ENCODE measurements at places on chromosomes 1 and 21. TPM values are rescaled to one million over a fixed set of nuclear protein-coding genes. Genes with fewer than 3 reads are reported as not detected.
A peak's percentile ranks its signal among the peaks of the same experiment; 100 is the strongest.

DNA sequence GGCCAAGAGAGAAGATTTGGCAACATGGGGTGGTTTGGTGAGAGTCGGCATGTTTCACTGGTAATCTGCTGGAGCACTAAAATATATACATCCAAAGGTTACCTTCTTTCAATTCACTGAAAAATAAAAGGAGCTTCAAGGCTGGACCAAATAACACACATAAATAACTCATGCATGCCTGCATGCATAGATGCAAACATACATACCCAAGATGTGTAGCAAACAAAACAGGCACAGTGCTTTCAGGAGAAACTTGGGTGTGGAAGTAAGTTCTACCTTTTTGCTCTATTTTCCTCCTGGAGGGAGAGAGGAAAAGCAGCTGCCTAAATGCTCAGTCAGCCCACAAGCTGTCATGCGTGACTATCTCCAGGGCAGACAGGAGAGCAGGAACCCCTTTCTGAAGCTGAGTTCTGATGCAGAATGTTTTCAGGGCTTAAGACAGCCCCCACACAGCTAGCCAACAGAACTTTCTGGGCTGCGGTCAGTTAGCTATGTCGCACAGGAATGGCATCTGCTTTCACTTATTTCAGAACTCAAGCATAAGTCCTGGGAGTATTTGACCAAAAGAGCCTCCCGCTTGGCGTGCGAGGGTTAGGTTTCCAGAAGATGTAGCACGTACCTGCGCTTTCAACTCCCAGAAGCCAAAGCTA, 166.2 kb downstream of the TOMM20 start:
- no peak for DNase-seq

DNA sequence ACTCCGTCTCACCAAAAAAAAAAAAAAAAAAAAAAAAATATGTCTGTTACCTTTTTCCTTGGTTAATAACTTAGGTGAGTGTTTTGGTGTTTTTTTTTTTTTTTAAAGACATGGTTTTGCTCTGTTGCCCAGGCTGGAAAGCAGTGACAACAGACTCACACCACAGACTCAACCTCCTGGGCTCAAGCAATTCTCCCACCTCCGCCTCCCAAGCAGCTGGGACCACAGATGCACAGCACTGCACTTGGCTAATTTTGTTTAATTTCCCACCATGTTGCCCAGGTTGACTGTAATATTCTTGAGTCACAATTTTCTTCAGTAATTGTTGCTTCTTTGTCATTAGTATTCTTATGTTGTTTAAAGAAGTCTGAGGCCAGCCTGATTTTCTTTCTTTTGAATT, 149.2 kb upstream of the SYT6 start:
- no peak for DNase-seq

DNA sequence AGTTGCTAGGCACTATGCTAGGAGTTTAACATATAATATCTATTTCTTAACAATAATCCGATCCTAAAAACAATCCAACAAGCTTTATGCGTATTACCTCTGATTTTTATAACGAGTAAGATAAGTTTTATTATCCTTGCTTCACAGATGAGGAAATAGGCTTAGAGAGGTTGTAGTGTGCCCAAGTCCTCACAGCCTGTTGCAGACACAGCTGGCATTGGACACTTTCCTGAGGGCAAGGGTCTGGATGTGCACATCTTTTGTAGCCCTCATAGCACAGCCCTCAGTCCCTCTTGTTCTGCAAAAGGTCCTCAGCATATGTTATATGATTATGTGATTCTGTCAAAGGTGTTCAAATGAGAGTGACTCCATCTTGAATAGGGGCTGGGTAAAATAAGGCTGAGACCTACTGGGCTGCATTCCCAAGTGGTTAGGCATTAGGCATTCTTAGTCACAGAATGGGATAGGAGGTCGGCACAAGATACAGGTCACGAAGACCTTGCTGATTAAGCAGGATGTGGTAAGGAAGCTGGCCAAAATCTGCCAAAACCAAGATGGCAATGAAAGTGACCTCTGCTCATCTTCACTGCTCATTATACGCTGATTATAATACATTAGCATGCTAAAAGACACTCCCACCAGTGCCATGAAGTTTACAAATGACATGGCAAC, 75.7 kb upstream of the F3 start:
- no peak for DNase-seq

- no peak for DNase-seq
Observed at GRCh38 chr21:31909153-31910073, 36.6 kb downstream of the HUNK start.

- no peak for DNase-seq
Observed at GRCh38 chr1:41546833-41547135, 62.3 kb upstream of the EDN2 start.

DNA sequence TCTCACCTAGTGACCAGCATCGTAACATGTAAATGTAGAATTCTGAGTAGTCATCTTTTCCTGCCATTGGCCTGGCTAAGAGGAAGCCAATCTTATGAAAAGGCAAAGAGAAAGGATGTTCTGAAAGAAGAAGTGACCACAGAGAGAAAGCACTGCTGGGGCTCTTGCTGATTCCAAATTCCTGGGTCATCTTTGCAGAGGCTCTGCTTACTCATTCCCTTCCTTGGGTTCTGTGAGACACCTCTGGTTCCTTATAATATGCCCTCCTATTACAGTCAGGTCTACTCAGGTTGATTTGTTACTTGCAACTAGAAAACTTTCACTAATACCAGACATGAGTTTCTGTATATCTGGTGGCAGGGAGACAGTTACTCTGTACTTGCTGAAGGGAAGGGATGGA, 198.8 kb upstream of the C8B start:
- no peak for DNase-seq

DNA sequence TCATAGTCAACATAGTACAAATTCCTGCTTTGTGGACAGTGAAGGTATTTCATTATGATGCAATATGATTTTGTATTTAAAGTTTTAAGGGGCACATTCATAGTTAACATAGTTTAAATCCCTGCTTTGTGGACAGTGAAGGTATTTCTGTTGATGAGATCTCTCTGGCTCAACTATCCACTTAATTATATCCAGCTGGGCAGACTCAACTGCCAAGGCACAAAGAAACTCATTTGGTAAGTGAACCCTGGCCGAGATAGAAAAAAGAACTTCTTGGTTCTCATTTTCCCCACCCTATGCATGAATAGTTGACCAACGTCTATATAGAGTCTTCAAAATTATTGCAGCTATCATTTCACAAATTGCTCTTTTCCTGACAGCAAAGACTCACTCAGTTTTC, 1194.6 kb downstream of the NCAM2 start:
- DNase-seq, result no peak

The HTR6 gene
- not detected for polyA plus RNA-seq

The OR10K1 gene
- 0.04 TPM for polyA plus RNA-seq

- peak; percentile 22 for DNase-seq
Observed at GRCh38 chr21:25670726-25671125, 31.7 kb downstream of the JAM2 start.

GRCh38 chr1:179177182-179177581, 52.3 kb downstream of the ABL2 start:
- DNase-seq, result no peak

- no peak for DNase-seq
Observed at GRCh38 chr1:54253480-54253879, 53.5 kb downstream of the MRPL37 start.

DNA sequence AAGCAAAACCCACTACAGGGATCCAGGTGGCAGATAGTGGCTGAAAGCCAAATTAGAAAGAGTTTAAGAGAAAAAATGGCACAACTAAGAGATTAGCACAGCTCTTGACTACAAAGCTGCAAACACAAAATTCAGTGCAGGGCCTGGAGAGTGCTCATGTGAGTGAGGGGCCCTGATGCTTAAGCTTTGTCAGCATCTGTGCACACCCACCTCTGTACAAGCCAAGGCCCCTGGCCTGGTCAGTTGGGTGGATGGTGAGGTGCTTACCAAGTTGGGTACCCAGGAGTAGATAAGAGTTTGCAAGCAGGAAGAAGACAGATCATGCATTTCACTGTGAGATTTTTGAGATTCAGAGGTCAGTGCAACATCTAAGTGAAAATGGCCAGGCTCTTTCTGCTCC, 62.7 kb upstream of the ATP1B1 start:
- no peak for DNase-seq

The PBX1 gene
- 57.3 TPM for polyA plus RNA-seq

DNA sequence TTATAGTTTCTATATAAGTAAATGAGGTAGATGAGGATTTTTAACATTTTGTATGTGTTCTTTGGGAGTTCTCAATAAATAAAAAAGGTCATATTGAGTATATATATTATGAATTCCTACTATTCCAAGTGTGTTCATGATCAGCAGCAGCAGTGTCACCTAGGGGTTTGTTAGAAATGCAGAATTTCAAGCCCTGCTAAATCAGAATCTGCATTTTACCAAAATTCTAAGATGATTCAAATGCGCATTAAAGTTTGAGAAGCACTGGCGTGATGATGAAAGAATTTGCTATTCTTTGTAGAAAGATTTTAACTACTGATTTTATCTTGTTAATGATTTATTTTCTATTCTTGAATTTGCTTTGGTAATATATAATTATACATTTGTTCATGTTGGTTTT, 28.7 kb downstream of the F3 start:
- DNase-seq, result no peak

- no peak for DNase-seq
Observed at GRCh38 chr1:227888404-227889046, 59.2 kb downstream of the WNT9A start.

- DNase-seq, result no peak
Observed at GRCh38 chr1:50450861-50451653, 27.8 kb upstream of the DMRTA2 start.

DNA sequence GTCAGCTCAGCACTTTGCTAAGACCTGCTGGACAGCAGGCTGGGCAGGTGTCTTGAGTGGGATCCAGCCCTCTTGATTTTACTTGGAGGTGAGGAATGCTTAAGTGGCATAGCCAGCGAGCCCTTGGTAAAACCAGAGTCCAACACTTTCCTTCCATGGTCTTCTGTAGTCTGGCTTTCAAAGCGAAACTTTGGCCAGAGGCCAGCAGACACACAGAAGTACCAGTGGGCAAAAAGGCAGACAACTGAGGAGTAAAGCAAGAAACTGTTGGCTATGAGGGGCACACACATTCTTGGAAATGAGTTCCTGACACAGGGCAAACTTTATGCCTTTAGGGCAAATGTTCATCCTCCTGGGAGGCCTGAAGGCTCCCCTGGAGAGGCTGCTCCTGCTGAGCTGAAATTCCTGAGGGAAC, 281.0 kb upstream of the POU3F1 start:
- DNase-seq, result no peak

GRCh38 chr1:234862944-234863515, 253.1 kb upstream of the IRF2BP2 start:
- DNase-seq, result no peak

GRCh38 chr1:118556936-118557335, 371.9 kb upstream of the SPAG17 start:
- DNase-seq, result no peak

- no peak for DNase-seq
Observed at GRCh38 chr1:186079084-186079684, 295.9 kb downstream of the TPR start.

The PLXNA2 gene
- polyA plus RNA-seq, result 36.3 TPM

DNA sequence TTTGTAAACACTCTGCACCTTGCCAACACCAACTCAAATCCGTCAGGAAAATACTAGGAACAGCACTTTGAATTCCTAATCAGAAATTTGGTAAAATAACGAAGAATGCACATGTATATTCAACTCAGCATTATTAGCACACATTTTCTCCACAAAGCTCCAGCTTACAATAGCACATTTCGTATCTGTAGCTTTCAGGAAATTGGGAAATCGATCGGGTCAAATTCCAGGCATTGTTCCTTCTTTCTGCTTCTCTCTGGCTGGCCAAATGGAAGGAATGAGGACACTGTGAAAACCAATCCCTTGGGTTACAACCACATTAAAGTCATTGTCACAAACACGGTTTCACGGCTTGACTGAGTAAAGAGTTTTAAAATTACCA, 58.6 kb downstream of the NPHP4 start:
- DNase-seq, result no peak

DNA sequence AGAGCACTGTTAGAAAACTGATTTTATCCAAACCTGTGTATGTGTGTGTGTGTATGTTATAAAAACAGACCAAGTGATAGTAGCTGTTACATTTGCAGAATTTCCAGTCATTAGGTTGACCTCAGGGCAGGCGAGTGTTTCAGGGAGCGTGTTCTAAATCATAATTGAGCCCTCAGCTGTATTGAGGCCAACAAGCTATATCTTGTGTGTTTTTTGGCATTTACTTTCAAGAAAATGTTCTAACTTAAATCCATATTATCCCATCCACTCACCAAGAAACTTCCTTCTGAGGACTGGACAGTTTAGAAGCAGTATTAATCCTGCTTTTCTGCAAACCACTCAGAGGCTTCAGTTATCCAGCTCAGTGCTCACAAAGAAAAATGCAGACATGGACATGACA, 12.0 kb downstream of the DDAH1 start:
- no peak for DNase-seq

- DNase-seq, result peak; percentile 11
Observed at GRCh38 chr1:5509664-5510452, 482.4 kb downstream of the NPHP4 start.

GRCh38 chr1:148372731-148373130, 110.4 kb downstream of the PPIAL4G start:
- DNase-seq, result no peak

GRCh38 chr1:84117868-84118267, 26.2 kb upstream of the PRKACB start:
- DNase-seq, result no peak

- DNase-seq, result no peak
Observed at GRCh38 chr1:38587766-38588165, 271.8 kb downstream of the RRAGC start.

- no peak for DNase-seq
Observed at GRCh38 chr1:7300893-7301663, 470.0 kb upstream of the VAMP3 start.

DNA sequence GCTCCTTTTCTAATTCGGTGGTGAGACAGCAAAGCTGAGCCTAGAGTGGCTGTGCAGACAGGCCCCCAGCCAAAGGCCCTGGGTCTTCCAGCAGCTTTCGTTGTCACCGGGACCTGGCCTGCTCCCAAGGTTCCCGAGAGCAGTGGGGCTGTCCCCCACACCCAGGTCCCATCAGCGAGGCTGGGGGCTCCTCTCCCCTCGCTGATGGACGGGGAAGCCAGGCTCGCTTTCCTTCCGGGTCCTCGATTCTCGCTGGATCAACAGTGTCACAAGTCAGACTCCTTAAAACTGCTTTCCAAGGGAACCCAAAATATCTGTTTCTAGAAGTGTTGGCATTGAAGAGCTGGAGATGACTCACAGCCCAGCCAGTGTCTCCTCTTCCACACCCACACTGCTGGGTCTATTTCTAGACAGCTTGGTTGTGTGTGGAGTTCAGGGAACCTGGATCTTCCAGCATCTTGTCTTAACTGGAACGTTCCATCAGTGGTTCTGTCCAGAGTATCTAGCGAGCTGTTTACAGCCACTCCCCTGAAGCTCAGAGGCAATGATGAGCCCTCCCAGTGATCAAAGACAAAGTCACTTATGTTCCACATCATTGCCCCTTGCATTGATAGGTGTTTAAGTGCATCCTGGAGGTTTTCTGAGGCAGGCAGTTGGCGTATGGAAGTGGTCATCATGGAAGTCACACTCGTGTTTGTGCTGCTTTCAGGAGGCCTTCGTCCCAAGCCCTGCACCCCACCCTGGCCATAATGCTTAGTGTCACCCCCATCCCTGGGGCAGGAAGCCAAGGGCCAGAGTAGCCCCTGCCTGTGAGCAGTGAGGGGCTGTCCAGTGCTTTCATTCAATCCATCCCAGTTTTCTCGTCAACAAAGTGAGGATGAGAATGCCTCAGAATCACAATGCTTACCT, 35.2 kb downstream of the RRP1 start:
- no peak for DNase-seq

The NBPF6 gene
- polyA plus RNA-seq, result not detected
